Thoracic aorta (tissue), 2 donors: ENCODE measurements at places on chromosomes 4 and X. TPM values are rescaled to one million over a fixed set of nuclear protein-coding genes. Genes with fewer than 3 reads are reported as not detected.

DNA sequence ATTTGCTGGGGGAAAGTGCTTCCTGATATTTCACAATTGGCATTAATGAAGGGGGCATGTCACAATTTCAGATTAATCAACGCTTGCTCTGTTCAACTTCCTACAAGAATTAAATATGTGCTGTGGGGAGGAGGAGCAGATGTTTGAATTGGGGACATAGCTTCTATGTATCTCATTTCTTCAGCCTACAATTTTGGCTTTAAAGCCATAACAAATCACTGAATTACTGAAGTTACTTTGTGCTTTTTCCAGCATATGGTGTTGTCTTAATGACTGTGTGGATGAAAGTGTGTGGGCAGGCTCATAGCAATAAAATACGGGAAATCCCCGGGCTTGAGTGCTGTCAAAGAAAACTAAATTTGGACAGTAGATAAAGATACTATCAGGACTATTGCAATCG is 813 bp downstream of the TLR7 start:
- no peak for DNase-seq
- H3K4me1 ChIP-seq: no peaks in the 10 kb centered on the region
- H3K36me3 ChIP-seq: no peaks in the 10 kb centered on the region
- H3K27ac ChIP-seq: no peak overlapping the region
- H3K4me3 ChIP-seq: no peak overlapping the region

GRCh38 chr4:137389911-137390520 is 142.3 kb downstream of the PCDH18 start:
- H3K36me3 ChIP-seq: no peaks in the 10 kb centered on the region
- H3K27ac ChIP-seq: no peak overlapping the region
- peaks cover 16% of the 10 kb centered on the region for H3K4me1 ChIP-seq
- no peak overlapping the region for H3K4me3 ChIP-seq

GRCh38 chr4:55071951-55072350 is 53.4 kb downstream of the KDR start:
- no peaks in the 10 kb centered on the region for H3K4me1 ChIP-seq
- H3K27me3 ChIP-seq: no peaks in the 10 kb centered on the region
- no peak overlapping the region for H3K4me3 ChIP-seq

GRCh38 chr4:47837094-47837907 is 566 bp downstream of the CORIN start:
- peaks cover 12% of the 10 kb centered on the region for H3K4me1 ChIP-seq
- no peak for DNase-seq
- H3K4me3 ChIP-seq: peak overlapping the region; percentile 71

DNA sequence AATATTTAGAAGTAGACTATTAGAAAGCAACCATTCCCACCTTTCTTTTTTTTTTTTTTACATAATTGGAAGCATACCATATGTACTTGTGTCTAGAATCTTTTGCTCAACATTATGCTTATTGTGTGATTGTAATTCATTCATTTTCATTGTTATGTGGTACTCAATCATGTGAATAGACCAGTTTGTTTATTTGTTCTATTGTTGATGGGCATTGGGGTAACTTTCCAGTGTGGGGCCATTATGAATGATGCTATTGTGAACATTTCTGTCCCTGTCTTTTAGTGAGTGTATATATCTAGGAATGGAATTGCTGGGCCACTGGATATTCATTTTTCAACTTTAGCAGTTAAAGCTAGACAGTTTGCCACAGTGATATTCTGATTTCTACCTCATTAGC is 62.5 kb upstream of the MCUB start:
- no peaks in the 10 kb centered on the region for H3K27me3 ChIP-seq
- H3K27ac ChIP-seq: no peak overlapping the region
- H3K4me1 ChIP-seq: no peaks in the 10 kb centered on the region

DNA sequence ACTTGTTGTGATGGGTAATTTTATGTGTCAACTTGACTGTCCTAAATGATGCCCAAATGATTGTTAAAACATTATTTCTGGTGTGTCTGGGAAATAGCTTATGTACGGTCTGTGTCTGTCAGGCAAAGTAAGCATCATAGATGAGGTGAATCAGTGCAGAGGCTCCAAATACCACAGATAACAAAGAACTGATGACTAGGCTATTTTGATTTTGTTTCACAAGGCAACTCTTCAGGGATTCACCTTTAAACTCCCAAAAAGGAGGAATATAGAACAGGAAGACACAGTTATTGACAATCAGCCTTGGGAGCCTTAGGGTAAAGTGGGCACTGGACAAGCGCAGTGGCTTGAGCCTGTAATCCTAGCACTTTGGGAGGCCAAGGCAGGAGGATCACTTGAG is 290.7 kb downstream of the PCDH10 start:
- DNase-seq: no peak
- no peak overlapping the region for H3K4me3 ChIP-seq
- H3K27ac ChIP-seq: no peak overlapping the region
- no peaks in the 10 kb centered on the region for H3K27me3 ChIP-seq

GRCh38 chr4:33071535-33071934 is 2351.4 kb downstream of the PCDH7 start:
- H3K4me3 ChIP-seq: no peak overlapping the region
- DNase-seq: no peak
- no peak overlapping the region for H3K27ac ChIP-seq
- H3K36me3 ChIP-seq: no peaks in the 10 kb centered on the region
- no peaks in the 10 kb centered on the region for H3K27me3 ChIP-seq

DNA sequence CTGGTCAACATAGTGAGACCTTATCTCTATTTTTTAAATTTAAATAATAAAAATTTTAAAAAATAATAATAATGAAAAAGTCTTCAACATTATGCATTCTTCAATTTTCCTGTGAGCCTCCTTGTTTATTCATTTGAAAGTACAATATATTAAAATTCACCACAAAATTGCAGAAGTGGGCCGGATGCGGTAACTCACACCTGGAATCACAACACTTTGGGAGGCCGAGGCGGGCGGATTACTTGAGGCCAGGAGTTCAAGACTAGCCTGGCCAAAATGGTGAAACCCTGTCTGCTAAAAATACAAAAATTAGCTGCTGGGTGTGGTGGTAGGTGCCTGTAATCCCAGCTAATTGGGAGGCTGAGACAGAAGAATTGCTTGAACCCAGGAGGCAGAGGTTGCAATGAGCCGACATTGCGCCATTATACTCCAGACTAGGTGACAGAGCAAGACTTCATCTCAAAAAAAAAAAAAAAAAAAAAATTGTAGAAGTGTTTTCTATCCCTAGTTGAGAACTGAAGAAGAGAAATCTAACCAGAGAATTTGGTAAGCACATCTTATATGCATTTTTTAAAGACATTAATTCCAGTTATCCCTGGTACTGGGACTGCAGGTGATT is 56.9 kb downstream of the RBM47 start:
- H3K36me3 ChIP-seq: no peaks in the 10 kb centered on the region
- H3K27me3 ChIP-seq: no peaks in the 10 kb centered on the region
- no peak overlapping the region for H3K4me3 ChIP-seq
- H3K27ac ChIP-seq: no peak overlapping the region
- peaks cover 8% of the 10 kb centered on the region for H3K4me1 ChIP-seq

- no peaks in the 10 kb centered on the region for H3K27me3 ChIP-seq
- H3K36me3 ChIP-seq: no peaks in the 10 kb centered on the region
- peaks cover 3% of the 10 kb centered on the region for H3K4me1 ChIP-seq
- H3K4me3 ChIP-seq: no peak overlapping the region
- DNase-seq: no peak
Measured at GRCh38 chr4:20623939-20624338, 76.3 kb upstream of the PACRGL start.

- H3K4me1 ChIP-seq: no peaks in the 10 kb centered on the region
- no peak overlapping the region for H3K4me3 ChIP-seq
- H3K27me3 ChIP-seq: no peaks in the 10 kb centered on the region
- no peaks in the 10 kb centered on the region for H3K36me3 ChIP-seq
- no peak overlapping the region for H3K27ac ChIP-seq
- DNase-seq: no peak
Measured at GRCh38 chrX:110394651-110395050, 36.0 kb downstream of the RTL9 start.

GRCh38 chr4:131531087-131531486 is 1618.0 kb upstream of the PCDH10 start:
- H3K27ac ChIP-seq: no peak overlapping the region
- DNase-seq: no peak
- no peaks in the 10 kb centered on the region for H3K4me1 ChIP-seq
- no peaks in the 10 kb centered on the region for H3K36me3 ChIP-seq

DNA sequence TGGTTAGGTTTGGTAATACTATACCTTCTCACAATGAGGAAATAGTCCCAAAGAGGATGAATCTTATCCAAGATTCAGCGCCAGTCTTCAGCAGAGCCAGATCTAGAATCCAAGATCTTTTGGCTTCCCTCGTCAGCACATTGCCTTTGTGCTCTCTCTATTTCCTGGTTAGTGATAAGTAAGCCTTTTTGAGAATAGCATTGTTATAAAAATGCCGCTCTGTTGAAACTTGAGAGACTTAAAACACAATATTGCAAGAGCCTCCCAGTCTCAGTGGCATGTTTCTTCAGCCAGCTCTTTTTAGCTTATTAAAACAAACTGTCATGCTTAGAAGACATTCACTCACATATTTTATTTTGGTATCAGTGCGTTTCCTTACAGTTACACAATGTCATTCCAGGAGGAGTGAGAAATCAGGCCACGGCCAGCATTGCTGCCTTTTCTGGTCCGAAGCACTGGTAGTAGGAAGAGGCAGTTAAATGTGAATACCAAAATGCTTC is 141.4 kb downstream of the KLHL8 start:
- H3K36me3 ChIP-seq: no peaks in the 10 kb centered on the region
- peak overlapping the region; percentile 53 for H3K4me3 ChIP-seq
- peak overlapping the region; percentile 69 for H3K27ac ChIP-seq
- DNase-seq: peak; percentile 33
- H3K27me3 ChIP-seq: no peaks in the 10 kb centered on the region
- H3K4me1 ChIP-seq: peaks cover 48% of the 10 kb centered on the region

DNA sequence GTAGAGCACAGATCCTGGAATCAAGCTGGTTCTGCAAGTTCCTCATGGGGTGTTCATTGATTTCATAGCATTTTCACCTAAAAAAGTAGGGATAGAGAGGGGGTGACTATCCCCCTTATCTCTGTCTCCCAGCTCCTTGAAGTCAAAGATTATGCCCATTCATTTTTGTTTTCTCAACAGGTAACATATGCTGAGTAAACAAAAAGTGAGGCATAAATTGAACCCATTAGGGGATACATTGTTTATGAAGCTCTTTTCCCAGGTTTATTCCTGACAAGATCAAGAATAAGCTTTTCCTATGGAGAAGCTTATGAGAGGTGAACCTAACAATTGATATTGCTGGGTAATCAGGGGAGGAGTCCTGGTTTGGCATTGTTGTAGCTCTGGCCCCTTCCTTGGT is 9.2 kb upstream of the ANAPC4 start:
- H3K27ac ChIP-seq: no peak overlapping the region
- H3K36me3 ChIP-seq: no peaks in the 10 kb centered on the region
- no peaks in the 10 kb centered on the region for H3K27me3 ChIP-seq
- no peak overlapping the region for H3K4me3 ChIP-seq
- no peak for DNase-seq

The MAGEA1 gene
- total RNA-seq: not detected

The GDPD2 gene
- not detected for total RNA-seq

The UGT2B15 gene
- total RNA-seq: not detected

The GAGE1 gene
- total RNA-seq: not detected

The CCSER1 gene
- 2.7 TPM for total RNA-seq

The STPG2 gene
- not detected for total RNA-seq
